Fibroblast of skin of right quadriceps (primary cell): ENCODE measurements at places on chromosomes 4 and X.

DNA sequence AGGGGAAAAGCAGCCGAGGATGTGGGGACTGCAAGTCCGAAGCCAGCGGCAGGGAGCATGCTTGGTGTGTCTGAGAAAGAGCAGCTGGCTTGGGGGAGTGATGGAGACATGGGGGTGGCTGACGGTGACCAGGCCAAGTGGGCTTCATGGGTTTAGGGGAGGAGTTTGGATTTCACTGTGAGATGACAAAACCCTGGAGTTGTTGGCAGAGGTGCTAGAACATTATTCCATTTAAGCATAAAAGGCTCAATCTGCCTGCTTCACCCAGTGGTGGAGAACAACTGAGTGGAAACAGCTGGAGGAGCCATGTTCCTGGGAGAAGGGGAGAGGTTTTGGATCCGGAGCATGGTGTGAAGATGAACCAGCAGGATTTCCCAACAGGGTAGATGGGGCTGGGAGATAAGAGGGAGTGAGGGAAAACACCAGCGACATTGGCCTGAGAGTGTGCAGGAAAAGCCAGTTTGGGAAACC is 318.0 kb upstream of the TAPT1 start:
- DNase-seq, result no peak

- DNase-seq, result no peak
These were observed 102.4 kb upstream of the DCAF12L1 start for GRCh38 chrX:126655061-126655460.

- no peak for DNase-seq
These were observed 54.5 kb downstream of the FHDC1 start for GRCh38 chr4:152990471-152991131.

DNA sequence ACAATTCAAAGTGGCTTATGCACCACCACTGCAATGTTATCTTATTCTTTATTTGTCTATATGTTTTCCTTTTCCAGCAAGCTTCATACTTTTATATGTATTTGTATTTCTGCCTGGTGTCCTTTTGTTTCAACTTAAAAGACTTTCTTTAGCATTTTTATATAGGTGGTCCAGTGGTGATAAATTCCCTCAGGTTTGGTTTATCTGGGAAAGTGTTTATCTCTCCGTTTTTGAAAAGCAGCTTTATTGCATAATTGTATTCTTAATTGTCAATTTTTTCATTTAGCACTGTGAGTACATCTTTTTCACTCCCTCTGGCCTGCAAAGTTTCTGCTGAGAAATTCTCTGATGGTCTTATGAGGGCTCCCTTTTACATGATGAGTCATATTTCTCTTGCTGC is 479.0 kb upstream of the GRID2 start:
- no peak for DNase-seq

- no peak for DNase-seq
These were observed 112.9 kb downstream of the KCNIP4 start for GRCh38 chr4:21835712-21836111.

DNA sequence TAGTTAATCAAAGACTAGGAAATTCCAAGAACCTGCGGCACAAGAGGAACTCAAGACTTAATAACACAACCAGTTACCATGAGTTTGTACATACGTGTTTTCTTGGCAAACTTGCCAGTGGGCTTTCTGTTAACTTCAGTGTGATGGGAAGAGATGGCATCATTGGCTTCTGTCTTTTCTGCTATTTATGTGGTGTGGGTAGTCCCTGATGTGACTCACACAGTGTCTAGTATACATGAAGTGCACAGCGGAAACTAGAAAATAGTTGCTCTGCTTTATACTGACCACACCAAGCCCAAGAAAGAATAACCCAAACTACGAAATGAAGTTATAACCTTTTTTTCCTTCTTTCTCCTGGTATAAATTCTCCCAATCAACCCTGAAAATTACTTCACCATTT is 24.5 kb downstream of the DAPP1 start:
- DNase-seq, result no peak
